T-helper 2 cell treated with Interferon-gamma antibody and Interleukin-4, amounts not matched to agents 5 μg/mL and 100 μg/mL, for 36 hours (primary cell): ENCODE measurements at places on chromosomes 13 and 19.

GRCh38 chr19:28656644-28657043 is 556.3 kb downstream of the UQCRFS1 start:
- DNase-seq, result no peak

DNA sequence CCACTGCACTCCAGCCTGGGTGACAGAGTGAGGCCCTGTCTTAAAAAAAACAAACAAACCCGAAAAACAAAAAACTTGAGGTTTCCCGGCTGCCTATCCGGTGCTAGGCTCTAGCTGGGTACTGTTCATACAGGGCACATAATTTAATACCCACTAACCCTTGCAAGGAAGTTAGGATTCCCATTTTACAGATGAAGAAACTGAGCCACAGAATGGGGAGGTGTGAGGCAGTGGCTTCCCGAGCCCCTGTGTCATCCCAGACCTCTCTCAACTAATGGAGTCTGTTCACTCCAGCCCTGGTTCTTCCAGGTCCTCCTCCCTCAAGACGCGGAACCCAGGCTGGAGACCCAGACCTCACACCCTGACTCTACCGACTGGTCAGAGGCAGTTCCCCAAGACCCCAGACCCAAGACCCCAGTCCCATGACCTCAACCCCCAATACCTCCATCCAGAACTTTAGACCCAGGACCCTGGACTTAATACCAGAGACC is 576 bp downstream of the APBA3 start:
- DNase-seq, result no peak

DNA sequence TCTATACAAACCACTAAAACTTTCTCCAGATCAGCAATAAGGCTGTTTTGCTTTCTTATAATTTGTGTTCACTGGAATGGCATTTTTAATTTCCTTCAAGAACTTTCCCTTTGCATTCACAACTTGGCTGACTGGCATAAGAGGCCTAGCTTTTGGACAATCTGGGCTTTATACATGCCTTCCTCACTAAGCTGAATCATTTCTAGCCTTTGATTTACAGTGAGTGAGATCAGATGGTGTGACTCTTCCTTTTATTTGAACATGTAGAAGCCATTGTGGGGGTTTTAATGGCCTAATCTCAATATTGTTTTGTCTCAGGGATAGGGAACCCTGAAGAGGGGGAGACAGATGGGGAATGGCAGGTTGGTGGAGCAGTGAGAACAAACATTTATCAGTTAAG is 82.7 kb downstream of the FOXO1 start:
- no peak for DNase-seq

DNA sequence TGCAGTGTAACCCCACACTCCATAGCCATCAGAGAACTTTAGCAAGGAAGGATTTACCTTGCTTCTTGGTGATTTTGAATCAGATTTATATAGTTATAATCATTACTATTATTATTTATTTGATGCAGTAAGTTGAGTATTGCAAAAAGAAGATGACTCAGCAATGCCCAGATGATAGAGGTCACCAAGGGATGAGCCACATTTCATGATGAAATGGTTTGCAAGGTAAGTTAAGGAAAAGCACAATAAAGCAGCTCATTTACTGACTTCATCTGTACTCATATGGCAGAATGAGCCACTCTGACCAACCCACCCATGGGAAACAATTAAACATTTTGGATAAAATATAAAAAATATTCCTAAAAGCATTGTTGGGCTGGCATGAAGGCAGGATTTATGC is 59.1 kb downstream of the AKAP11 start:
- DNase-seq, result no peak

GRCh38 chr19:18856385-18857126 is 24.8 kb downstream of the UPF1 start:
- DNase-seq, result no peak

DNA sequence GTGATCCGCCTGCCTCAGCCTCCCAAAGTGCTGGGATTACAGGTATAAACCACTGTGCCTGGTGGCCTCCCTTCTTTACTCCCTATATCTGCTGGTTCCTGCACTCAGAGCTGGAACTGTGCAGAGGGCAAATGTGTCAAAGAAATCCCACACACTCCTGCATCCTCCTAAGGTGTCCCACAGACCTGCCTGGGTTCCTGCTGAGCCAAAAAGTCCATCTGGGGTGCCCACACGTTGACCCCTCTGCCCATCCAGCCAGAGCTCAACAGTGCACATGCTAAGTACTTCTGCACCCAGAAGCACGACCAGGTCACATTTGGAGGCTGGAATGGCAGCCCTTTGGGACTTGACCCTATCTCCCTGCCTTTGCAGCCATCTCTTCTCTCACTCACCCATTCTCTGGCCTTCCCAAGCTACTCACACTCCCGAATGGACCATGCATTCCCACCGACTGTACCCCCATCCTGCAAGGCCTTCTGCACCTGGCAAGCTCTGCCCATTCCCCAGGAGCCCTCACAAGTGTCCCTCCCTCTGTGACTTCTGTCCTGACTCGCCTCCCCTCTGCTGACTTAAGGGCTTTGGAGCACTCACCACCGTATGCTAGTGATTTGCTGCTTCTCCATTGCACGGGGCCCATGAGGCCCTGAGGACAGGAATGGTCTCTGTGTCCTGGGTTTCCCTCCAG is 152.1 kb downstream of the KCTD15 start:
- no peak for DNase-seq

DNA sequence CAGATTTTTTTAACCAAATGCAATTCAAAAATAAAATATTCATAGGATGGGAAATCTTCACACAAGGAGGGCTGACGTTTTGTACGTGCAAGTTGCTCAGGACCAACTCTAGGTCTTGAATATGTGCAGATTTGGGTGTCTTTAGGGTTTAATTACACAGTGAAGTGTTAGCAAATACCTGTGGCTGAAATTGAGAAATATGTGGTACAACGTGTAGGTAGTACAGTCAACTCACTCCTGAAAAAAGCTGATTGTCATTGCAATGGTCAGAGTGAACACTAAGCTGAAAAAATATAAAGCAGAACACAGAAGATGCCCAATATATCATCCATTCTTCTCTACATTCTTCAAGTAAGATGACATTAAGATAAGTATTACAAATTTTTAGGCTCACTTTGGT is 314.3 kb downstream of the SLITRK1 start:
- DNase-seq, result no peak

DNA sequence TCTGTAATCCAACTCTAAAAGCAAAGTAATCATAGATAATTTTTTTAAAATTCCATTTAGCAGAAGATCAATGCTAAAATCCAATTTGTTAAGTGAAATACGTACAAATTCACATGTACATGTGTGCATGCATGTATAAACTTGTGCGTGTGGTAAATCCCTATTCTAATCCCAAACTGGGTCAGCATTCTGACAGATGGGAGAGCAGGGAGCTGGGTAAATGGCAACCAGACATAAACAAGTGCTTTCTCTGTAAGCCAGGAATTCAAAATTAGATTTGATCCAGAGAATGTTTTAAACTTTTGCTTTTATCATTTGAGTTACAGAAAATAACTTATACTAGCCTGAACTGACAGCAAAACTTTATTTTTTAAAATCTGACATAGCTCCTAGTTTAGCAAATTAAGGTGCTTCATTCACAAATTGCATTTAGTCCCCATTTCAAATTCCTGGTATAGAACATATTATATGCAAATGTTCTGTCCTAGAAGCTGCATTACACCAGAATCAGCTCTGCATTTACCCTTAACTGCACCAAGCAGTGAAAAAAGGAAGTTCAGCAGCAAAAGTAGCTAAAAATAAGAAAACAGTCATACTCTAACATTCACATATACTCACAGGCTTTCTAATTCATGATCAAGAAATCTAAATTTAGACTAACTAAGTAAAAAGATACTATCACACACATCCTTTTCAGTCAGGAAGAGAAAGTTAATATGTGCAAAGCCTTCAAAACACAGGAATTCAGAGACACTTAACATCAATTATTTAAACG is 32.6 kb downstream of the UBL3 start:
- no peak for DNase-seq

DNA sequence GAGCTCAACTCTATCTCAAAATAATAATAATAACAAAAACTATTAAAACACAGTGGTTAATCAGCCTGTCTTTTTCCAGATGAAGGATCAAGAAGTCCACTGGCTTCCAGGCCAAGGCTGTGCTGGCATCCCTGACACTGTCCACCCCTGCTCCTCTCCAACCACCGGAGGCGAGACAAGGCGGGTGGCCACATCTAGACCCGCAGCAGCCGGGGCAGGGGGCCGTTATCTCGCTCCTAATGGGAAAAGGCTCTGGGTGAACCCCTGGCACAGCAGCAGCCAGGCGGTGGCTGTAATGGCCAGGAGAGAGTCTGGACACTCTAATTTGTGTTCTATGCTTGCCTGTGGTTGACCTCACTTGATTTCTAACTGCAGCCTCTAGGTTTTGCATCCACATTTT is 158.0 kb upstream of the SOX1 start:
- no peak for DNase-seq

DNA sequence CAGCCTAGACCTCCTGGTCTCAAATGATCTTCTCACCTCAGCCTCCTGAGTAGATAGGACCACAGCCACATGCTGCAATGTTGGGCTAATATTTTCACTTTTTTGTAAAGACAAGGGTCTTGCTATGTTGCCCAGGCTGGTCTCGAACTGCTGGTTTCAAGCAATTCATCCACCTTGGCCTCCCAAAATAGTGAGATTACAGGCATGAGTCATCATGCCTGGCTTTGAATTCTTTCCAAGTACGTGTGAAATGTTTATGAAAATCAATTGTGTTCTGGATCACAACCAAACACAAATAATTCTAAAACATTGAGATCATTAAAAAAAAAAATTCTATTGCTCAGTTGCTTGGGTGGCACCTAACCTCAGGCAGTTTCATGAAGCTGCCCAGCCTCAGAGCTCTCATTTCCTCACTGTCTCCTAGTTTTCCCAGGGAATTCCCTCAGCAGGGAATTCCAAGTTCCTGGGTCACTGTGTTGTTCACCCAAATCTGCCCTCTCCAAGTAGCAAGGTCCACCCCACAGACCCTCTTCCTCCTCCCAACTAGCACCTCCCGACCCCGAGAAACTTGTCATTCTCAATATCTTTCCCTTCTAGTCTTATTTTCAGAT is 44.8 kb downstream of the ING1 start:
- no peak for DNase-seq

- no peak for DNase-seq
Measured at GRCh38 chr19:58059671-58060078, 593 bp downstream of the ZNF135 start.

- DNase-seq, result no peak
Measured at GRCh38 chr19:11457115-11457514, 21.7 kb downstream of the PRKCSH start.

GRCh38 chr13:110442930-110443621 is 118.4 kb downstream of the RAB20 start:
- no peak for DNase-seq

DNA sequence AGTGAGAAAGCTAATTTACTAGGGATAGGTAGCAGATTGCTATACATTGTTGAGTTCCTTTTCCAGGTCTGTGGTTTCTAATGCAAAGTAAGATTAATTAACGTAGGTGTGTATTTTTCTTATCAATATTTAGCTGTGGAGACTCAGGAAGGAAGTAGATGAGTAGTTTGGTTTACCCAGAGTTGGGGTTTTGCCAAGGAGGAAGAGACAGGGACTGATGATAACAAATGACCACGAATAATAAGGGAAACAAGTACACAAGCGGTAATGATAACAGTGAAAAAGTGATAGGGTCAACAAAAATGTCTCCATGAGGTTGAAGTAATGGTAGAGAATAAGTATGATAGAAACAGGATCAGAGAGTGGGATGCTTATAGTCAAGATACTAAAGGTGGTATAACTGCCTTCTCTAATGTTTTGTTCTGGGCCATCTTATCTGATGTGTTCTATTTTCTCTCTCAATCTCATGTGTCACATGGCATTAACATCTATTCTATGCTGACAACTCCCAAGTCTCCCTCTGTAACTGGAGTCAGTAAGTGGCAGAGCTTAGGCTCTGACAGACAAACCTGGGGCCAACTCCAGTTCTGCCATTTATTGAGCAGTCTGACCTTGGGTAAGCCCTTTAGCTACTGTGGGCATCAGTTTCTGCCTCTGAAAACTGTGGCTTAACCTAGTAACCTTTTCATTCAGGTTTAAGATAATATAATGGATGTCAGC is 8.8 kb downstream of the OBI1 start:
- DNase-seq, result no peak

GRCh38 chr19:13234518-13234917 is 84.3 kb downstream of the IER2 start:
- no peak for DNase-seq

DNA sequence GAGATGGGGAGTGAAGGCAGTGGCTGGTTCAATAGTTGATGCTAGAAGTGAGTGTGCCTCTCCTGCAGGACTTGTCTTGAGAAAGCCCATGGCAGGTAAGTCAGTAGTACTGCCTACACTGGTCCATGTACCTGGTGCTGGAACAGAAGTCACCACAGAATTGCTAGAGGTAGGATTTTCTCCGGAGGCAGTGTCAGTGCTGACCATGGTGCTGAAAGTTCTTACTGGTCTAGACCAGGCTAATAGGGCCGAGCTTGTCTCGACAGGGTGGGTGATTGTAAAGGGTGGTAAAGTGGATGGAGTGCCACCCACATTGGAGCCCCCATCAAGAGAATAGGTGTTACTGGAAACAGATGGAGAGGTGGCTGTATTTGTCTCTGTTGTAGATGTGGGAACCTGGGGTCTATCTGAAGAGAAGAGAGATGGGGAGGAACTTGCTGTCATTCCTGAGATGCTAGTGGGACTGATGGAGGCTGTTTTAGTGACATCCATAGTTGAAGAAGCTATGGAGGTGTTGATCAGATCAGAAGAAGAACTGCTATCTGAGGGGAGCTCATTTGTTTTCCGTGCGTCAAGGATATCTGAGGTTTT is 36.6 kb downstream of the MUC16 start:
- no peak for DNase-seq

DNA sequence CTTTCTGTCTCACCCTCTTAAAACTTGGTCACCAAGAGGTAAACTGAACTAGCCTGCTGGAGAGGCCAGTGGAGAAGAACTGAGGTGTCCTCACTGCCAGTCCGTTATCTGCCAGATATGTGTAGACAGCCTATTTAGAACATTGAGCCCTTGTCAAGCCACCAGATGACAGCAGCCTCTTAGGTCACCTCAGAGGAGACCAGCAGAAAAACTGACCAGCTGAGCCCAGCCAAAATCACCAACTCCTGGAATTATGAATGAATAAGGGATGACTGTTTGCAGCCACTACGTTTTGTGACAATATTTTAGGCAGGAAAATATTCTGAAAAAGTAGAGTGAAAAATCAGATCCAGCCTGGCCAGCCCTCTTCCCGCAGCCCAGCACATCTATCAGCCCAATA is 513.9 kb downstream of the DCT start:
- DNase-seq, result no peak

- no peak for DNase-seq
Measured at GRCh38 chr19:13892870-13893269, 13.0 kb downstream of the BRME1 start.
